Sigmoid colon (tissue), 7 donors: ENCODE measurements at places on chromosomes 13 and 19. TPM values are rescaled to one million over a fixed set of nuclear protein-coding genes. Genes with fewer than 3 reads are reported as not detected.

Gene ZNF584
- 14.0 TPM for total RNA-seq

- no peak for DNase-seq
Observed at GRCh38 chr19:10603873-10604459, 16.9 kb upstream of the AP1M2 start.

GRCh38 chr13:98143601-98144026 lies 720 bp downstream of the FARP1 start:
- no peak for DNase-seq

- no peak for DNase-seq
Observed at GRCh38 chr13:100523411-100523810, 65.2 kb downstream of the GGACT start.

- DNase-seq = no peak
Observed at GRCh38 chr13:52393572-52394357, 12.2 kb downstream of the THSD1 start.
